ENCODE measurements at places on chromosomes 1 and 21. TPM values are rescaled to one million over a fixed set of nuclear protein-coding genes. Genes with fewer than 3 reads are reported as not detected.

DNA sequence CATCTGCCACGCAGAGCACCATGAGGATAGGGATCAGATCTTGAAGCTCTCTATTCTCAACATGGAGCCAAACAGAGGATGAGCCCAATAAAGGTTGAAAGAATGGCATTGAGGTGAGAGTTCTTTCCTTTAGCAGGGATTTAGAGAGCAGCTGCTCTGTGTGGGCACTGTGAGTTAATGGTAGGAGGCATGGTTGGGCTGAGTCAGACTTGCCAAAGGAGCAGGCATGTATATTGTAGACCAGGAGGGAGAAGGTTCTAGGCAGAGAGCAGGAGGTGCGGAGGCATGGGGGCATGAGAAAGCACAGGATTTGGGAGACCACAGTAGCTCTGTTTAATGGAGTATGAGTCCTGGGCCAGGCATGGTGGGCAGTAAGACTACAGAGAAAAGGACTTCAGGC is 32.0 kb downstream of the TMEM53 start:
- no peaks in the 10 kb centered on the region for H3K4me1 ChIP-seq
- peaks cover 97% of the 10 kb centered on the region for H3K36me3 ChIP-seq
- no peak overlapping the region for H3K27ac ChIP-seq
- no peak for DNase-seq
- H3K27me3 ChIP-seq, result no peaks in the 10 kb centered on the region

GRCh38 chr1:61647142-61647541 is 77.8 kb downstream of the TM2D1 start:
- no peaks in the 10 kb centered on the region for H3K36me3 ChIP-seq
- H3K27me3 ChIP-seq, result no peaks in the 10 kb centered on the region
- H3K4me3 ChIP-seq, result no peak overlapping the region
- no peak overlapping the region for H3K27ac ChIP-seq
- H3K4me1 ChIP-seq, result no peaks in the 10 kb centered on the region
- DNase-seq, result no peak

Gene RNU1-3
- 4,982 TPM for total RNA-seq

DNA sequence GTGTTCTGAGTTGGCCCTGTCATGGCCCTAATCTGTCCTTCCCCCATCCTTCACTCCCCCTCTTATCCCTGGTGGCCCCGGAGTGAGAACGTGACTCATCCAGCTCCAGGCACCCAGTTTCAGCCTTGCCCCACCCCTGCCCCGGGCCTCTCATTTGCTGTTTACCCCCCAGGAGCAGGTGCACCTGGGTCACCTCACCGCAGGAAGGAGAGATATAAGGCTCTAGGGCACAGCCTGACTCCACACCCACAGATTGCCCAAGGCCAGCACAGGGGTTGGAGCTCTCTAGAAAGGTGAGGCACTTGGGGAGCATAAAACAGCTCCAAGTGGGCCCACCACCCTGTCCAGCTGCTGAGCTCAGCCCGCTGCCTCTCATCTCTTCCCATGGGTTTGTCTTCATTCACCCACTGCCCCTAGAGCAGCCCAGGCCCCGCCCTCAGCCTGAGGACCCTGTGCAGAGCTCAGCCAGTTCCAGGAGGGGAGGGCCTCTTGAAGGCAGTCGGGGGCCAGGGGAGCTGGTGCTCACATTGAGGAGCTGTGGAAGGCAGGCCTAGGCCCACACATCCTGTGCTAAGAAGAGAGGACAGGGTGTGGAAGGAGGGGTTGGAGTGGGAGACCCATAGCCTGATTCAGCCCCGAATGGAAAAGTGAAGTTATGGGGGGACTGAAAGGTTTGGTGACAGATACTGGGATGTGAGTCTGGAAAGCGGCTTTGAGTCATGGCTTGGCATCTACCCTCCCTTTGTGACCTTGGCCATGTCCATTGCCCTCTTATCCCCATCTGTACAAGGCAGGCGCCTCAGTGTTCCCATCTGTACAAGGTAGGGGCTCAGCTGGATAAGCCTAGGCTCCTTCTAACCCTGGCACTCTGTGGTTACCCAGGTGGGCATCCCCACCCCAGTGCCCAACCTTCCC is 16.1 kb upstream of the GPR37L1 start:
- DNase-seq, result no peak
- no peak overlapping the region for H3K4me3 ChIP-seq
- no peaks in the 10 kb centered on the region for H3K4me1 ChIP-seq
- no peaks in the 10 kb centered on the region for H3K36me3 ChIP-seq

- H3K27ac ChIP-seq, result no peak overlapping the region
- no peak overlapping the region for H3K4me3 ChIP-seq
- H3K4me1 ChIP-seq, result no peaks in the 10 kb centered on the region
These were observed 87.3 kb downstream of the USP24 start for GRCh38 chr1:55127827-55128343.

Gene PLA2G2F
- total RNA-seq, result not detected

Gene WDR64
- total RNA-seq, result not detected

- H3K36me3 ChIP-seq, result no peaks in the 10 kb centered on the region
- H3K27me3 ChIP-seq, result no peaks in the 10 kb centered on the region
- no peak for DNase-seq
- no peak overlapping the region for H3K4me3 ChIP-seq
- H3K27ac ChIP-seq, result no peak overlapping the region
These were observed 269.8 kb downstream of the S1PR1 start for GRCh38 chr1:101506541-101507164.

DNA sequence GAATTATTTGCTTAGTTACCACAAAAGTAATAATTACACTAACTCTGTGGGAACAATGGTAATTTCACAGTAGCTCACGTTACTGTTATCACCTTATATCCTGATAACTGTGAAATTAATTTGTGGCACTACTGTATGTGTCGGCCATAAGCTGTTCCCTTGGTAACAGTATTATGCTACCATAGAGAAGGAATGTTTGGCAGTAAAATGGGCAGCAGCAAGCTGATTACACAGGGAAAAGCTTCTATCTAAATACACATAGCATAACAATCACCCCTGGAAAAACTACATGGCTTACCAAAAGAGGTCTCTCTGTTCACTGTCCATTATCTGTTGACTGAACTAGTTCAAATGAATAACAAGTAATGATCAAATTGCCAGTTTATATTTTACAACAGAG is 124.1 kb downstream of the DPYD start:
- no peaks in the 10 kb centered on the region for H3K27me3 ChIP-seq
- H3K27ac ChIP-seq, result no peak overlapping the region
- H3K36me3 ChIP-seq, result peaks cover 3% of the 10 kb centered on the region
- DNase-seq, result no peak

GRCh38 chr1:224852901-224853568 is 76.4 kb upstream of the DNAH14 start:
- H3K27ac ChIP-seq, result no peak overlapping the region
- H3K36me3 ChIP-seq, result no peaks in the 10 kb centered on the region
- no peak for DNase-seq
- no peak overlapping the region for H3K4me3 ChIP-seq

DNA sequence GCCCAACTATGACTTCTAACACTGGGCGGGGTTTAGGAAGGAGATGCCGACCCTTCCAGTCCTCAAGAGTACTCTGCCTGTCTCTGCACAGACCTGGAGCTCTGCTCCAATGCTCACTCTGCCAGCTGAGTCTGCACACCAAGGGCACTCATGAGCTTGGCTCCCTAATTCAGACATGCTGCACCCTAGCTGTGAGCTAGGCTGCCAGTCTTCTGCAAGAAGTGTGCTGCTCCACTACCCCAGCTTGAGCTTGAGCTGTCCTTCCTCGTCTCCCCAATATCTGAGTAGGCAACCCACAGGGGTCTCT is 13.2 kb downstream of the TP53BP2 start:
- H3K4me1 ChIP-seq, result peaks cover 38% of the 10 kb centered on the region
- no peaks in the 10 kb centered on the region for H3K36me3 ChIP-seq
- H3K27me3 ChIP-seq, result no peaks in the 10 kb centered on the region
- DNase-seq, result peak; percentile 40
- H3K4me3 ChIP-seq, result no peak overlapping the region

DNA sequence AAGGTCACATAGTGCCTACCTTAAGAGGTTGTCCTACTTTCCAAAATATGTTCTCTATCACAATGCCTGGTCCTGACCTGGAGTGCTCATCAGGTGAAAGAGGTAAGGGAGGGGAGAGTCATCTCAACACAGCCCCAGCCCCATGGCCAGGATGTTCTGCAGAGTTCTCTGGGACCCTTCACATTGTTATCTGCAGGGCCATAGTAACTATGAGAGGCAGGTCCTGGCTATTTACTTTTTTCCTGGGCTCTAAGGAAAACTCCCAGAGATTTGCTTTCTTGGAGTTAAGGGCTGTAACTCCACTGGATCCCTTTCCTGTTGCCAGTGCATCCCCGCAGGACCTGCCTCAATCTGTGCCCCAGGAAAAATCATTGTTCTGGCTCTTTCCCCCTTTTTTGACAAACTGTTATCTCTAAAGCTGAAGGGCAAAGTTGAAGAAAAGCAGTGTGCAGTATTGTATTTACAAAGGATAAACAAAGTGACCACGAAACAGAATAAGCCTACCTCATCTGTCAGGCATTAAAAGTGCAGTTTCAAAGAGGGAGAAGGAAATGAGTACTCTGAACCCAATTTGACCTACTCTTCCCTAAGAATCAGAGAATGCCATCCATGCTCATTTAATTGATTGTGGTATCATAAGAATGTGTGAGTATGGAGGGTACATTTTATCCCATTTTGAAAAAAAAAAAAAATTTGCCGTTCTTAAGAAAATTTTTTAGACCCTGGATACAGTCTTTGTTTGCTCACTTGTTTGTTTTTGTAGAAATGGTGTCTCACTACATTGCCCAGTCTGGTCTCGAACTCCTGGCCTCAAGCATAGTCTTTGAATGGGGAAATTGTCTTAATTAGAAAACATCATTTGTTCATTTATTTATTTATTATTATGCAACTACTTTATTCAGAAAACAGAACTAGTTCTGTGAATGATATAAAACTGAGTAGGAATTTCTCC is 149.6 kb downstream of the RHOU start:
- DNase-seq, result no peak
- H3K27ac ChIP-seq, result no peak overlapping the region
- H3K4me3 ChIP-seq, result no peak overlapping the region
- H3K36me3 ChIP-seq, result no peaks in the 10 kb centered on the region
- H3K27me3 ChIP-seq, result no peaks in the 10 kb centered on the region
- H3K4me1 ChIP-seq, result no peaks in the 10 kb centered on the region

DNA sequence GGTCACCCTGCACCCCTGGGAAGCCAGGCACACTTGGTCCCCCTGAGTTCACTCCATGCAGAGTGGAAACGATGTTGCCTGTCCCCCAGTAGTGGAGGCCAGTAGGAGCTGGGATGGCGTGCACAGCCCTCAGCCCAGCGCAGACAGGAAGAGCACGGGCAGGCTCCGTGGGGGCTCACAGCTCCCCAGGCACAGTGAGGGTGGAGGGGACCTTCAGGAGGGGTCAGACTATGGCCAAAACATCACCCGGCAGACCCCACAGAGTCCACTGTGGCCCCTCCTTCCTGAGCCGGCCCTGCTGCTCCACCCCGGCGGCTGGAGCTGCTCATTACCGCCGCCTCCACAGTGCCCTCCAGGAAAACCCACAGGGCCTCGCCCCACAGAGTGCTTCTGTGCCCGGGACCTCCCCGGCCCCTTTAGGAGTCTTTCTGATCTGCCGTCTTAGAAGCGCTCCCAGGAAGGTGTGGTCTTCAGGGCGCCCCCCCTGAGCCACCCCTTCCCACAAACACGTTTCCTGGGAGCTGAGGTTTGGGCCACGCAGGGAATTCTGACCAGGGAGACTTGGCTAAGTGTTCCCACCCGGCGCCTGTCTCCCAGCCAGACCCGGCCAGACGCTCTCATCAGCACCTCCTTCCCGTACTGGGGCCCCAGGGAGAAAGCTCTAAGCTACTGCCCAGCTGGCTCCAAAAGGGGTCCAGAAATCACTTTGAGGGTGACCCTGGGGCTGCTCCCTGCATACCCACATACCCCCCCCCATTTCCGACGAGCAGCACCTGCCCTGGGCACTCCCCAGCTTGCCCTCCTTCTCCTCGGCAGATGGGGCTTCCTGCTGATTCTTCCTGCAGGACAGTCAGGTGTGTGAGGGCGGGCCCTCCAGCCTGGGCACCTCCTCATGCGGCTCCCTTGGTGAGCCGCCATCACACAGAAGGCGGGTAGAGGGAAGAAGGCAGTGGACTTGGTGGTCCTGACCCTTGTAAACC is 38.8 kb downstream of the RIPK4 start:
- peaks cover 8% of the 10 kb centered on the region for H3K4me1 ChIP-seq
- H3K27me3 ChIP-seq, result peaks cover 38% of the 10 kb centered on the region
- DNase-seq, result no peak
- no peak overlapping the region for H3K27ac ChIP-seq

Gene PCSK9
- total RNA-seq, result not detected

- no peak overlapping the region for H3K4me3 ChIP-seq
- DNase-seq, result no peak
- H3K27ac ChIP-seq, result no peak overlapping the region
These were observed 366.2 kb upstream of the ADAMTS5 start for GRCh38 chr21:27333096-27333495.

GRCh38 chr1:3184666-3185065 is 115.7 kb downstream of the PRDM16 start:
- no peaks in the 10 kb centered on the region for H3K4me1 ChIP-seq
- H3K27ac ChIP-seq, result no peak overlapping the region
- DNase-seq, result no peak
- H3K36me3 ChIP-seq, result no peaks in the 10 kb centered on the region

DNA sequence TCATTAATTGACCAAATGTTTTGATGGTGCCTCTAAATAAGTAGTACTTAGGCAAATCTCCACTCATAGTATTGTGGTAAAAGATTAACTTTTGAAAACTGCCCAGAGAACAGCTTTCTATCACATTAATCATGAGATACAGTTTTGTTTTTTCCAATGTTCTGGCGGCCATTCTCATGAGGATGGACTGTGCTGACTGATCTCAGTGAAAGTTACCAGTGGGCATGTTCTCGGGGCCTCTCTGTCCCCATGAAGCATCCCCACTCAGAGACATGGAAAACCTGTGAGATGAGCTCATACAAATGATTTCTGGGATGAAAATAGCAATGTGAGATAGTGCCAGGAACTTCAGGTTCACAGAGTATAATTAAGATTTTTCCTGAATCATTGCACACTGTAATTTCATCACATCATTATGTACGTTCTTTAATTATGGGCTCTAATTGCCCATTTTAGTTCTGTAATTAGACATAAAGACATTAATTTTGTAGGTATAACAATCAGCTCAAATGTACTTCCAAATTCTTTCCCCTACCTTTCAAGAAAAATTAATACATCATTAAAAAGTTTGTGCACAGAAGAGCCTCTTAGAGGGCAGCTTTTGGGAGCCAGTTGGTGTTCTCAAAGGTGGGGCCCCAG is 40.5 kb downstream of the DDR2 start:
- no peak overlapping the region for H3K27ac ChIP-seq
- H3K36me3 ChIP-seq, result no peaks in the 10 kb centered on the region
- H3K4me1 ChIP-seq, result no peaks in the 10 kb centered on the region

Gene ADAMTS5
- total RNA-seq, result not detected

Gene RBBP5
- total RNA-seq, result 14.8 TPM

Measured in CD4-positive, alpha-beta T cell (primary cell).